RWPE2 (cell line): ENCODE measurements at places on chromosomes 12 and 14.

- DNase-seq: no peak
These were observed 8.6 kb downstream of the RAN start for GRCh38 chr12:130880411-130880885.

DNA sequence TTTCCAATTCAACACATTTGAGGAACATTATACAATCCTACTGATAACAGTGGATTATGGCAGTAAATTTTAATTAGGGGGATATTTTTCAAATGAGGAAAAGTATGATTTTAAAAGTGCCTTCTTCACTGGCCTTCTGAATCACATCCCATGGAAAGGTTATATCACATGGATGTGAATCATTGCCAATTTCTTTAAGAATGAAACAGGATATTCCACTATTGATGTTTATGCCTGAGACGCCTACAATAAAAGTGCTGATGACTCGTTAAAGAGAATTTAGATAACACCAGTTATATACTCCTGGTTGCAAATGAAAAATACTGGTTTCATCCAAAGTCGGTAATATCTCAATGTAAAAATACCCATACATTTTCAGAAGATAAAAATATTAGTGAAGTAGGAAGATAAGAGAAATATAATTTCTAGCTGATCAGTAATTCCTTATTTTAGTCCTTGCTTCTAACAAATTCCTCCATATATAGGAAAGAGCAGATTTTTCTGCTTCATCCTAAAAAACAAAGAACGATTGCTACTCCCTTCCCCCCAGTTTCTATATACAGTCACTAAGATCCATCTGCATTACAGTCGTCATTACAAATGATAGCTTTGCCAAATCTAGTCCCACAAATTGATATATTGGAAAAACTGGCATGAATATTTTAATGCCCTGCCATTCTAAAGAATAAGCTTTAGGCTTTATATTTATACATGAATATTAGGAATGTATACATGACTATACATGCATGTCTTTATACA lies 139.5 kb upstream of the SOX5 start:
- no peak for DNase-seq

GRCh38 chr12:57149245-57149900 lies 2.0 kb upstream of the LRP1-AS start:
- no peak for DNase-seq

- DNase-seq: no peak
These were observed 134.6 kb downstream of the PTPRR start for GRCh38 chr12:70785896-70786295.

GRCh38 chr14:95256002-95256775 lies 63.5 kb downstream of the CLMN start:
- no peak for DNase-seq

- DNase-seq: no peak
These were observed 30.5 kb upstream of the NUDT4 start for GRCh38 chr12:93347054-93347785.

- no peak for DNase-seq
These were observed 96.9 kb downstream of the NTN4 start for GRCh38 chr12:95693689-95694088.

- peak; percentile 62 for DNase-seq
These were observed 188.3 kb upstream of the C14orf180 start for GRCh38 chr14:104390941-104391901.
